T-cell (primary cell): ENCODE measurements at places on chromosomes 3 and 15.
A peak's percentile ranks its signal among the peaks of the same experiment; 100 is the strongest.

GRCh38 chr3:115186351-115187148 is 39.5 kb upstream of the ZBTB20 start:
- DNase-seq = no peak

DNA sequence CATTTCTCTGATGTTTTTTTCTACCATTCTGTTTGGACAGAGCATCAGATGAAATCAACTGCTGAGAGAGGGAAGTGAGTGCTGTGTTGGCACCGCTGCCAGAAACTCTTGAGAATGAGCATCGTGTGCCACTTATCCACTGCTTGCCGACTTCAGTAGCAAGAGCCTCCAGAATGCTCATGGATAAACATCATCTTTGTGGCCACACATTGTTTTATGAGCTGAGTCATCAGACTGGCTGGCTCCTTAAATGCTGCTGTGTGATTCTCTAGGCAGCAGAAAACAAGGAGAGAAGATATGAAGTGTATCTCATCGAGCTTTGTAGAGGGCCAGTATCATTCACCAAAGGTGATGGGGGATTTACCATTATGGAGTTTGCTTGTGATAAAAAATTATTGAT is 3.4 kb upstream of the DOCK3 start:
- no peak for DNase-seq

- DNase-seq = no peak
Measured at GRCh38 chr3:138976047-138976446, 29.0 kb downstream of the FOXL2NB start.

DNA sequence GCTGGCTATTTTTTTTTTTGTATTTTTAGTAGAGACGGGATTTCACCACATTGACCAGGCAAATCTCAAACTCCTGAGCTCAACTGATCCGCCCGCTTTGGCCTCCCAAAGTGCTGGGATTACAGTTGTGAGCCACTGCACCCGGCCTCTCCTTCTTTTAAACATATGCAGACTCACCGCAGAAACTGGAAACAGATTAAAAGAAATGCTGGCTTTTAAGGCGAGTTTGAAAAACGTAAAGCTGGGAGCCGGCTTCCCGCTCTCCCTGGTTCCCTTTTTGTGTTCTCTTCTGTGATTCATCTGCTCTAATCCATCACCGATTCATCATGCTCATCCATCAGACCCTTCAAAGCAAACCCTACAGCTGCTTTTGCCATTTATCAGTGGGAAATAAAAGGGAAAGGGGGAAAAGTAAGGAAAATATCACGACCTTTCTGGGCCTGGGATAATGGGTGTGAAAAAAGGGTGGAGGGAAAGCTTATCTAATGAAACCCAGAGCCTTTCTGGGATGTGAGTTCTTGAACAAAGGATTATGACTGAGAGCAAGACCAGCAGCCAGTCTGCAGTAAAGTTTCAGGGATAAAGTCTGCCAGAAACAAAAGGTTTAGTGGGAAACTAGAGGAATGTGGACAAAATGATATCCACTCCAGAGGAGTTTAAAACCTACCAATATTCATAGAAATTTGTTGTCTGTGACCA is 92.3 kb upstream of the LRIG1 start:
- no peak for DNase-seq

- no peak for DNase-seq
Measured at GRCh38 chr3:79203144-79203519, 564.7 kb downstream of the ROBO1 start.

DNA sequence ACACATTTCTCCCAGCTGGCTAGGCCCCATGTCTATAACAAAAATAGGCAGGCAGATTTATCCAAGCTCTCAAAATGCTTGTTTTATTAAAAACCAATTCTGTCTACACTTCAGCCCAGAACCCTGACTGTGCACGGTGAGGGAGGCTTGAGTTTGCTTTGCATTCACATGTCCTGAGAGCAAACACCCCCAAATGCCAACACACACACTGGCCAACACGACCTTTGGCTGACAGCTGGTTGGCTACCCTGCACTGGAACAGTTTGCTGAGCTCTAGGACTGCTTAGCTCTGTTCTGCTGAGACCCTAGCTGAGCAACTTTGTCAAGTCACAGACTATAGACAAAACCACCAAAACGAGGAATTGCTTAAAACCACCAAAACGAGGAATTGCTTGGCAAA is 3.6 kb downstream of the STIMATE start:
- no peak for DNase-seq

DNA sequence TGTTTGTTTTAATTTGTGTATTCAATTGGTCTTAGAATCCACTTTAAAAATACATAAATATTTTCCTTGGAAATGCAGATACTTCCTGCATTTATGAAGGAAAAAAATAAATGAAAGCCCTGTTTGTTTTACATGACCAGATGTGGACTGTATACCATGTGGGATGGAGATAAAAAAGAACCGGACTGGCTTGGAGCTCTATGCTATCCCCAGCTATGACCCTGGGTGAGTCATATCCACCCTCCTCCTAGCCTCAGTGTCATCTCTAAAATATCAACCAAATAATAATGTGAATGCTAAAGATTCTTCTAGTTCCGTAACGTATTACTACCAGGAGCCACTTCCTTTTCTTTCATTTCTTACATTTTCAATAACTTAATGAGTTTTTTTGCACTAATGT is 44.5 kb upstream of the PDZRN3 start:
- no peak for DNase-seq

DNA sequence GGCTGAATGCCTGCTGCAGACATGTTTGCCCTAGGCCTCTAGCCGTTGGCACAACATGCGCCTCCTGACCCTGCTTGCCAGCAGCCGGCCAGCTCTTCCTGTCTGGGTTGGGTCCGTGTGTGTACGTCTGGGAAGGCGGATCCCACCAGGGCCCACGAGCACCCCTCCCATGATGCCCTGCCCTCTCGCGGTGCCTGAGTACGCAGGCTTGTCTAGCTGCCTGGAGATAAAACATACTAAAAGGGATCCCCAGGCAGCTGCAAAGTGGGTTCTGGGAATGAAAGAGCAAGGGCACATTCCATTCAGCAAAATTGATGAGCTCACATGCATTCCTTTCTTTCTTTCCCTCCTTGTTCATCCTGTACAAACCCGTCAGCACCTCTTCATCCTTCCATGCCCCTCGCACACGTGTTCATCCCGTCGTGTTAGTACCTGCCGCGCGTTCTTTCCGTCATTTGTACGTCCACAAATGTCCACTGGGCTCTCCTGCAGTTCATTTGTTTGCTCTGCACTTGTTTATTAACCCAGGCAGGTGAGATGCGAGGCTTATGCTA is 74.3 kb downstream of the FBLN2 start:
- DNase-seq = no peak

DNA sequence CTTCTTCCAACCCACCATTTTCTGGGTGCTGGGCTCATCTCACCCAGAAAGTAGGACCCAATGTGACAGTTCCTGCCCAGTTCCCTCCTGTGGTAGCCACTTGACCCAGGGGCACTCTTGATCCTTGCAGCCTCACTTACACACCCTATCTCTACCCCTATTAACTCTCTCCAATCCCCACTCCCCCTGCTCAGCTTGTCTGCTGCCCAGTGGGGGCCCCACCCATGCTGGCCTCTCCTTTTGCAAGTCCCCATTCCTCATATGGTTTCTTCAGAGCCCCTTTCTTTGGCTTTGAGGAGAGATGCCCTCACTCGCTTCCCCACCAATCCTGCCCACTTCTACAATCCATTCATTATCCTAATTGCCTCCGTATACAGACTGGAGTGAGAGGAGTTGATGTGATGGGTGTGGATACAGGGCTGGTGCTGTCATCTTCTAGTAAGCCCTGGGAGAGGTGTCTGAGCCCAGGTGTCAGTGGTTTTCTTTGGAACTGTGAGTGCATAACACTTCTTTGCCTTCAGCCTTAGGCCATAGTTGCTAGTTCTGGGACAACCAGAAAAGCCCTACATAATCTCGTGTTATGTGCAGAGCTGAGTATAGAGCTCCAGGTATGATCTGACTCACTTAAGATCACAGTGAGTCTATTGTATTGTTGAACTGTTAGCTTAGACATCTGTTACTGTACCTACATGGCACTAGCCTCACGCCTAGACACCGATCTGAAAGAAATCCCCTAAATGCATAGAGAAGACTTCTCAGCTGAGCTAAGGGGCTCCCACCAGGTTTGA is 4.8 kb upstream of the CCR5 start:
- no peak for DNase-seq

DNA sequence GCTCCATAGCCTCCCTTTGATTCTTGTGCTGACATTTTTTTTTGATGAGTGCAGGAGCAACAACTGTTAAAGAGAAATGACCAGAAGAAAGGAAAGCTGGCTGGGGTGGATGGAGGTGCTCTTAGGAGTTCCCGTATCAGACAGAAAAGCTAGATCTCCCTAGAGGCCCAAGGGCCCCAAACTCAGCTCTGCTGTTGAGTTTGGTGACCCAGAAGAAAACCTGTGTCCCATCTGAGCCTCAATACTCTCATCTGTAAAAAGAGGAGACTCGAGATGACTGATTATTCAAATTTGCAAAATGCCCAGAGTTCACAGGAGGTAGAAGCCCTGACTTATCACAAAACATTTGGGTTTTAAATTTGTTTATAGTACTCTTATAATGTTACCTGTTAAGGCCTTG is 142.4 kb downstream of the TIGIT start:
- DNase-seq = no peak

DNA sequence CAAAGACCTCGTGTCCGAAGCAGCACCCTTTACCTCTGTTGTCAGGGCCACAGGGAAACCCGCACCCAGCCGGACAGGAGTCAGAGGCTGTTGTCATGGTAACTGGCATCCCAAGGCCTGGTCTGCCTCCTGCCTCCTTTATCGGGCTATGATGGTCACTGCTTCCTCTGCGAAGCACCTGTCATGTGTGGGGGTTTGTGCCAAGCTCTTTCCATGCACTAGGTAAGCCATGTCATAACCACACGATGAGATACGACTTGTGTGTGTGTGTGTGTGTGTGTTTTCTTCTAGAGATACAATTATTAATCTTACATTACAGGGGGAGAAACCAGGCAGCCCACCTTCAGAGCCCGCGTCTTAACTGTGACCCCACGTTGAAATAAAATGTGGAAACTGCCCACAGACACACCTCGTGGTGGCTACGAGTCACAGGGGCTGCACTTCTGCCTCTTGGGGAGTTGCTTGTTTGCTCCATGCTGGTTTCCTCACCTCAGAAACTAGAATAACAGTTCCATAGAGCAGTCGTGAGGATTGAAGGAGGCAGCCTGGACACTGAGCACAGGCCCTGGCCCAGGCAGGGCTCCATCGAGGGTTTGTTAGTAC is 18.0 kb downstream of the ZDHHC19 start:
- DNase-seq = no peak

- DNase-seq = no peak
Measured at GRCh38 chr3:117597865-117598264, 888.3 kb downstream of the TUSC7 start.

DNA sequence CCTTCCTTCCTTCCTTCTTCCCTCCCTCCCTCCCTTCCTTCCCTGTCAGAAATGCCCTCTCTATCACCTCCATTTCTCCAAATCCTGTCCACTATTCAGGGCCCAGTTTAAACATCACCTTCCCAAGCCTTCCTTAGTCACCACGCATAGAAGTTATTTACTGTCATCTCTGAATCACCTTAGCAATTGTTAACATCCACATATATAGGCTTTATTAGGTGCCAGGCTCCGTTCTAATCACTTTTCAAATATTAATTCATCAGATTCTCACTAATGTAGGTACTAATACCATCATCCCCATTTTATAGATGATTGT is 1.1 kb upstream of the MAGEF1 start:
- no peak for DNase-seq

- no peak for DNase-seq
Measured at GRCh38 chr3:51934991-51935885, 6.5 kb downstream of the RRP9 start.

GRCh38 chr3:140334132-140334929 is 343.5 kb upstream of the TRIM42 start:
- no peak for DNase-seq

GRCh38 chr3:176321099-176321498 is 876.2 kb downstream of the TBL1XR1 start:
- no peak for DNase-seq

- DNase-seq = peak; percentile 5
Measured at GRCh38 chr3:148962513-148962912, 28.8 kb upstream of the GYG1 start.

- DNase-seq = no peak
Measured at GRCh38 chr3:155871746-155872158, 1.3 kb downstream of the GMPS start.

DNA sequence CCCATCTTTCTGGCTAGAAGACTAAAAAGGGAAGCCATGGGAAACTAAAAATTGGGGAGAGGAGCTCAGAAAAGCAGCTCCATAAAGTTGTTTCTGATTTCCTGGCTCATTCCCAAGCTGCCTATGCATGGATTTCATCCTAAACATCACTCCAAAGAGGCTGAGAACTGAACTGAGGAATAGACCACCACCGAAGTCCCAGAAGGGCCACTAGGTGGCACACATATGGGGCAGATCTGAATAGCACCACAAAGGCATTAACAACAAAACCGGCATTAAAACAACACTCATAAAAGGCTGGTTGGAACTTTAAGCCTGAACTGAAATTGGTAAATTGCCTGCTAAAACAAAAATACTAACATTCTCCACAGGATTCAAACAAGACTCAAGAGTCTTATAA is 106.3 kb downstream of the PLD1 start:
- DNase-seq = no peak

DNA sequence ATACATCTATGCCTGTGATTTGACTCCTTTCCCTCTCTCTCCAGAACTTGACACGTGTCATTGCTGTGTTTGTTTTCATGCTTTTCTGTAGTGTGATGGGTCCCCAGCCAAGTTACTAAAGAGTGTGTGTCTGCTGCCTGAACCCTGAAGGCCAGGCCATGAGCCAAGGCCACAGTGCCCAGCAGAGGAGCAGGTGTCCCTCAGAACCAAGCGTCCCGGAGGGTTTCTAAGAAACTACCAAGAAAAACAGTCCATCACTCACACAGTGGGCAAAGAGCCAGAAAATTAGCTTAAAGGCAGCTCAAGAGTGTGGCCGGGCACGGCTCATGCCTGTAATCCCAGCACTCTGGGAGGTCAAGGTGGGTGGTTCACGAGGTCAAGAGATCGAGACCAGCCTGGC is 35.2 kb downstream of the FBXO45 start:
- DNase-seq = no peak

DNA sequence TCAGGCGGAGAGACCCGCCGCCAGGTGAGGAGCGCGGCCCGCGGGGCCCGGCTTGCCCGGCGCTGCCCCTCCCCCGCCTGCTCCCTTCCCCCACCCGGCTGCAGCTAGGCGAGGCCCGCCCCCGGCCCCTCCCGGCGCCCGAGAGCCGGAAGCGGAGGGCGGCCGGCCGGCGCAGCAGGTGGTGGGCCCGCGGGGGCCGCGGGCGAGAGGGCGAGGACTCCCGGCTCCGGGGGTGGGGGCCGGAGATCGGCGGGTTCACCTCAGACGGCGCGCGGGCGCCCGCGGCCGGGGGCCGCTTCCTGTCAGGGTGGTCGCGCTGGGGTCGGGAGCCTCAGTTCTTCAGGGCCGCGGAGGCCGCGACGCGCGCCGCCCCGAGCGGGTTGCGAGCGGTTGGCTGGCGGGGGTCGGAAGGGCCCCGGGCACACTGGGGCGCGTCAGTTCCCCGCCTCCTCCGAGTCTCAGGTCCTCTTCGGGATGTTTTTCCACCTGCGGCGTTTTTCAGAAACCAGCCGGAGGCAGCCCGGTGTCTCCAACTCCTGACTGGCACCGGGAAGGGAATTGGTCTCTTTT is 395 bp downstream of the ZFAND6 start:
- peak; percentile 38 for DNase-seq
